Myocyte (in vitro differentiated cells): ENCODE measurements at places on chromosomes 5 and 9. TPM values are rescaled to one million over a fixed set of nuclear protein-coding genes. Genes with fewer than 3 reads are reported as not detected.

DNA sequence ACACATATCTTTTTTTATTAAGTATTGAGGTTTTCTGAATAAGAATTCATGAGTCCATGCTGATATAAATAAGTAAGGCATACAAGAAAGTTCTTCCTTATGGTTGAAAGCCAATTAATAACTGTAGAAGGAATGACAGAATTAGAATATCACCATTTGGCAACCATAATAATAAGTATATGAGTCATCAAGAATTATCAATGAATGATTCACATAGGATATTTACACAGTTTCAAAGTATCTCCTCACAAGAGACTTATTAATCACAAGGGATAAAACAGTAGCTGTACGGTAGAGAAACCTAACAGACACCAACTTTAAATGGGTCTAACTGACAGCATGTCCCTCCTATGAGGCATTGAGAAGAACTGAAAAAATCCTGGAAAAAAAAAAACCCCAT is 161.6 kb downstream of the NR3C1 start:
- no peak for DNase-seq

DNA sequence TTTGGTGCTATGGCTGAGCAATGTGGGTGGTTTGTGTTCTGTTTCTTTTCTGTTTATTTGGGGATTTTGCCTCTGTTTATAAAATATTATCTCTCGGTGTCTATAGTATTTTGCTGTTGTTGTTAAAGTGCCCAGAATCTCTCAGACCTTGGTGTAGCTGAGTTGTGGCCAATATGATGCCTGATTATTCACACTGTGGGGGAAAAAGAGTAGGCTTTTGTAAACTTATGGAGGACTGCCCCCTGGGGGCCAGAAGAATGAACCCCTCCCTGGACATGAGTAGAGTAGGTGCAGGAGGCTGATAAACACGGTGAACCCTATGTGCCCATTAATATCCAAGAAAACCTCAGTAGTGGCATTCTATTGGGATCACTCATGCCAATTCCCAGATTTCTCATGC is 49.0 kb upstream of the DPYSL3 start:
- DNase-seq = peak; percentile 79

- DNase-seq = no peak
Measured at GRCh38 chr5:104178066-104178465, 615.5 kb upstream of the NUDT12 start.

DNA sequence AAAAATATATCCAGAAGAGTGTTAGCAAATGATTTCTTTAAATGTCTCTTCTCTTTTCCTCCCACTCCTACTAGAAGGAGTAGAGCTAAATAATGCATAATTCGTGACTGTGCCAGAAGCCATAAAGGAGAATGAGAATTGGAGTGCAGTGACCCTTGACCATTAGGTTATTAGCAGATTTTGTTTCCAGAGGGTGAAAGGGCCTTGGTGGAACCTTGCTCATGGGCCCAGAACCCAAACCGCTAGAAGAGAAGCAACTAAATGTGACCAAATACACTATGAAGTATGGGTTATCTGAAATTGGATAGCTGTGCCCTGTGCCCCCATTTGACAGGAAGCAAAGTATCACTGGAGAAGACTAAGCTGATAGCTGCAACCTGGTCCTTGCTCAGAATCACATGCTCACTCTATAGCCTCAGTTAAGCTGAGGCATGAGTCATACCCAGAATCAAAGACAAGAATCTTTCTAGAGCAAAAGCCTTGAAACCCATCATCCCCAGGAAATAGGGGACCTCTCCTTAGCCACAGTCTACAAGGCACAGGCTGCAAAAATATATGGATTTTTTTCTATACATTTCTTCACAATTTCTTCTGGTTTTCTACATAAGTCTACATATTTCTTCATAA is 36.3 kb downstream of the CAPSL start:
- no peak for DNase-seq

GRCh38 chr9:130824643-130825350 is 10.3 kb upstream of the ABL1 start:
- peak; percentile 89 for DNase-seq

DNA sequence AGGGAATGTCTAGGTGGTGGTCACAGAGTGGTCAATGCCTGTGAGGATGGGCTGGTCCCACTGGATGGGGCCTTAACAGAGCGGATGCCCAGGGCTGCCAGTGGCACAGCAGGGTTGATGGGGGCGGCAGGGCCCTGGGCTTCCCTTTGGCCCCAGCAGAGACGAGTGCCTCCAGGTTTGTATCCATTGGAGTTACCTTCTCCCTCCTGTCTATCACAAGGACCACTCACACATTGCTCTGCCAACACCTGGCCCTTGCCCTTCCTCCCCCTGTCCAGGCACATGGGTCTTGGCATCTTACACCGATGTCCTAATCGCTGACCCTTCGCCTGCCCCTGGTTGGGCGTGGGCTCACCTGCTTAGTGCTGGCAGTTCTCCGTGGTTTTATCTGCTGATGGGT is 26.2 kb upstream of the IRX4 start:
- no peak for DNase-seq

GRCh38 chr9:104177676-104178075 is 83.6 kb downstream of the SMC2 start:
- no peak for DNase-seq

DNA sequence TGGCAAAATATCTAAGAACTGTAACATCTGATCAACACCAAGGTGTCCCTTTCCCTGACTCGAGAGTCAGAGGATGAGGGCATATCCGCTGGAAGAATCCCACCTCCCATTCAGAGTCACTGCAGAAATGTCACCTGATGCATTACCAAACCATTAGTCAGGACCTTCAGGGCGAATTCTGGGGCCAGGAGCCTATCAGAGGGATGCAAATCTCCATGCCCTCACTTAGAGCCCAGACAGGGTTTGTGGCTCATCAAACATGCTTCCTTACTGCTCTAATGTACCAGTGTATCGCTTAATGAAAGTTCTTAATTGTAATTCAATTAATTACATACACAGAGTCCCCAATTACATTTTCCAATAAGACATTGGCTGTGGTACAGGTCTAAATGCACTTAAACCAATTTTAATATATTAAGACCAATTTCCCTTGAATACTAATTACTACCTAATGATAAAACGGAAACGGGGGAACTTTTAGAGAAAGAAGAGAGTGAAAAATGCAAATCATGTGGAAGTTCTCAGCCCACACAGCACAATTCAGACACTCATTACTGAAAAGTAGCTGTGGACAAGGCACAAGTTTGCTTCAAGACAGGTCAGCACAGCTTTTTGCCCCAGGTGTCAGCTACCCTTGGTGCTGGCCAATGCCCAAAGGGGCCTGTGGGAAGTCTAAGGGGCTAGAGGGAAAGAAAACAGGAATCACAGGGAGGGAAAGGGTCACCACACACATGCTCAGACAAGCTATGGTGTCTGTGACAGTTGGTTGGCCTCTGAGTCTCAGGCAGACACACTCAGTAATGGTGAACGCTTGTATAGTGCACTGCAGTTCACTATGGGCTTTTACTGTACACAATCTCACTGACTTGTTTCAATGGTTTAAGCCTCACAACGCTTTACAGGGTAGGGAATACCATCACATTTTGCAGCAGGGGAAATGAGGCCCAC is 211.6 kb downstream of the MAPKAP1 start:
- DNase-seq = no peak

- DNase-seq = peak; percentile 24
Measured at GRCh38 chr5:57650360-57651069, 167.9 kb upstream of the ACTBL2 start.

Gene PTGR1
- total RNA-seq = 56.4 and 72.9 TPM in 2 replicates

Gene ASPN
- 0.19 TPM in 1 of 2 replicates, not detected in the other for total RNA-seq
